Activated CD4-positive, alpha-beta T cell treated with anti-CD3 and anti-CD28 coated beads, Interleukin-10, Interleukin-2, amounts not matched to agents 100 ng/mL and 50 ng/mL, durations not matched to agents 16 hours and 8 hours (primary cell): ENCODE measurements at places on chromosomes 16 and 17.
A peak's percentile ranks its signal among the peaks of the same experiment; 100 is the strongest.

- no peak for DNase-seq
Observed at GRCh38 chr17:19660219-19660870, 11.8 kb downstream of the ALDH3A2 start.

DNA sequence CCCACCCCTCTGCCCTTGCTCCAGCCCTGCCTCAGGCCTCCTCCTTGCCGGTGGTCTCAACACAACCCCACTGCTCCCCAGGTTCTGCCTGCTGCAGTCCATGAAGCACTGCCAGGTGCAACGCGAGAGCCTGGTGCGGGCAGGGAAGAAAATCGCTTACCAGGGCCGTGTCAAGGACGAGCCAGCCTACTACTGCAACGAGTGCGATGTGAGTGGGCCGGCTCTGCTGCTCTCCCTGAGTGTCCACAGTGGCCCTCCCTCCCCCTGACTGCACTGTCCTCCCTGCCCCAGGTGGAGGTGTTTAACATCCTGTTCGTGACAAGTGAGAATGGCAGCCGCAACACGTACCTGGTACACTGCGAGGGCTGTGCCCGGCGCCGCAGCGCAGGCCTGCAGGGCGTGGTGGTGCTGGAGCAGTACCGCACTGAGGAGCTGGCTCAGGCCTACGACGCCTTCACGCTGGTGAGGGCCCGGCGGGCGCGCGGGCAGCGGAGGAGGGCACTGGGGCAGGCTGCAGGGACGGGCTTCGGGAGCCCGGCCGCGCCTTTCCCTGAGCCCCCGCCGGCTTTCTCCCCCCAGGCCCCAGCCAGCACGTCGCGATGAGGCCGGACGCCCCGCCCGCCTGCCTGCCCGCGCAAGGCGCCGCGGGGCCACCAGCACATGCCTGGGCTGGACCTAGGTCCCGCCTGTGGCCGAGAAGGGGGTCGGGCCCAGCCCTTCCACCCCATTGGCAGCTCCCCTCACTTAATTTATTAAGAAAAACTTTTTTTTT lies 1.8 kb upstream of the TMEM88 start:
- no peak for DNase-seq

DNA sequence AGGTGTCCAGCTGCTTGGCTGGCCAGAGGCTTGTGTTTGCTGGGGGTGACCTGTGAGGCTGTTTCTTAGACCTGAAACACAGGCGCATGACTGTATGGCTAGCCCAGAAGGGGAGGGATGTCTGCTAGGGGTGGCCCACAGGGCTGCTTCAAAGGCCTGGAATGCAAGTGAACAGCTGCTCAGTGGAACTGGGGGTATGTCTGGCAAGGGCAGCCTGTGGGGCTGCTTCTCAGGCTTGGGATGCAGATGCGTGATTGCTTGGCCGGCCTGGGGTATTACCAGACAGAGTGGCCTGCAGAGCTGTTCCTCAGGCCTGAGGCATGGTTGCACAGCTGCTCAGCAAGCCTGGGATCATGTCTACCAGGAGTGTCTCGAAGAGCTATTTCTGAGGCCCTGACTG lies 20.5 kb downstream of the TANC2 start:
- DNase-seq: no peak

GRCh38 chr16:2339521-2340484 lies 725 bp downstream of the ABCA3 start:
- DNase-seq: peak; percentile 48

DNA sequence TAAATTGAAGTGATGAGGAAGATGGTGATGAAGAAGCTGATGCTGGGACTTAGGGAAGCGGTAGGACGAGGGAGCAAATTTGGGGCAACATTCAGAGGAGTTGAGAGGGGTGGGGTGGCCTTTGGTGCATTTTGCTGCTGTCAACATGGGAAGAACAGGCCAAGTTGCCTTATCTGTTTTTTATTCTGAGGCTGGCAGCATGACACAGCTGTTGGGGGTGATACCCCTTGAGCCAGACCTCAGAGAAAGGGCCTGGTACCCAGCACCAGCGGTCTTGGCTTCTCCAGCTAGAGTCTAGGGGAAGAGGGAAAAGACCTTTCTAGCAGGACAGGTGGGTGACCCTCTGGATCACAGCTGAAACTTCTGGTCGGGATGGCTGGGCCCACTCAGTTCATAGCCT lies 4.6 kb downstream of the IGFBP4 start:
- no peak for DNase-seq

DNA sequence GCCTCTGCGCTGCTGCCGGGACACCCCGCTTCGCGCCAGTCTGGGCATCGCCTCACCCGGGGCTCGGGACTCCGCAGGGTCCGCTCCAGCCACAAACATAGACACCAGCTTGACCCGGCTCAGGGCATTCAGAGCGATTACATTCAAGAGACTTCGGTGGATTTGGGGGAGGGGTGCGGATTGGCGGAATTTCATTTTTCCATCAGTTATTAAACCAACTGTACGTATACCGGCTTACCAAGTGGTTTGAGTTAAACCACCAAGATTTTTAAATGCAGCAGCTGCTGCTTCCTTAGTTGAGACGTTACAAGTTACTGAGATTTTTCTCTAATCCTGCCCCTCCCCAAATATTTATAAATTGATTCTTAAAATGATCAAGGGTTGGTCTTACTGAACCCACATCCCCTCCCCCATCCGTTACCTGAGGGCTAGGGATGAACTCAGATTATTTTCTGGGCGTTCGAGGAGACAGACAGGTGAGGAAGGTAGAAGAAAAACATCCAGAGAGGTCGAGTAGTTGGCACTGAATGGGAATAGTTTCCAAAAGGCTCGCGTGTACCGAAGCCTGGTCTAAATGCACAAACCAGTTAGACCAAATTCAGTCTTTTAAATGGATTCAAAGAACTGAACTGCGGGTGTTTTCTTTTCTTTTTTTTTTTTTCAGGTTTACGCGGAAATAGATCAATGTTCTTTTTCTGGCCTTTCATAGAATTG lies 1.5 kb downstream of the CRHR1 start:
- DNase-seq: no peak
